ENCODE measurements at places on chromosomes 7 and 10. TPM values are rescaled to one million over a fixed set of nuclear protein-coding genes. Genes with fewer than 3 reads are reported as not detected.

- no peak overlapping the region for H3K27ac ChIP-seq
- H3K36me3 ChIP-seq: no peaks in the 10 kb centered on the region
- no peaks in the 10 kb centered on the region for H3K27me3 ChIP-seq
- no peak overlapping the region for H3K4me3 ChIP-seq
- H3K4me1 ChIP-seq: no peaks in the 10 kb centered on the region
These were observed 85.4 kb upstream of the PHYHIPL start for GRCh38 chr10:59090817-59091622.

DNA sequence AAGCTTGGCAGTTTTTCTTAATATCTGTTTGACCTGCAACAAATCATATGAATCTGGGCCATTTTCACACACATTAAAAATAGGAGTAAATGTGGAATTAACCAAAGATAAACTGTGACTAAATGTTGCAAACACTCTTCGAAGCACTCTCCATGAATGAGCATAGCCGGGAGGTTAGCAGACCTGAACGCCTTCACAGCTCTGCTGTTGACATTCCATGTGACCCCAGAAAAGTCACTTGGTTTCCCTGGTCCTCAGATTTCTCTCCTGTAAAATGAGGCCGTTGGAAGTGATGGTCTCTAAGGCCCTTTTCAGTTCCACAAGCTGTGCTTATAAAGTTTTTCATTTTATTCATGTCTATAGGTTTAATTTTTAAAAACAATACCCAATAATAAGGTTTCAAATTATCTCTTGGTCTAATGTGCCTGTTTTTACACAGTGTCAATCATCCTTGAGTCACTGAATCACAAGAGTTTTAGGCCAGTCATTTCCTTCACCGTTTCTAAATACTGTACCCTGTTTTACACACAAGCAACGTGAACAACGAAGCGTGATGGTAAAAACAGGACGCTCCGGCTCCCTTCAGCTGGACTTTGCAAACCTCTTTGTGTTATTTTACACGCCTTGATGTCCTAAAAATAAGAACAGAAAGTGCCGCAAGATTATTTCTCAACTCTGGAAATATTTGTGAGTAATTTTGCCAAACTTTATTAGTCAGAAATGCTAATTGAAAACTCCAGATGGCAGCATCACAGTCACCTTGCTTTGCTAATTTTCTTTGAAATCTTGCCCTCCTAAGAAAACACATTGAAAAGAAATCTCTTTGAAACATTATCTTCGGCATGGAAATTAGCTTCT is 38.6 kb upstream of the MET start:
- H3K36me3 ChIP-seq: no peaks in the 10 kb centered on the region
- no peaks in the 10 kb centered on the region for H3K27me3 ChIP-seq
- no peak overlapping the region for H3K4me3 ChIP-seq
- H3K4me1 ChIP-seq: peaks cover 26% of the 10 kb centered on the region

GRCh38 chr10:44382981-44383748 is 1.7 kb downstream of the CXCL12 start:
- no peaks in the 10 kb centered on the region for H3K36me3 ChIP-seq
- H3K4me1 ChIP-seq: peaks cover 7% of the 10 kb centered on the region
- no peak for DNase-seq

- H3K27me3 ChIP-seq: no peaks in the 10 kb centered on the region
- no peak overlapping the region for H3K4me3 ChIP-seq
- H3K36me3 ChIP-seq: no peaks in the 10 kb centered on the region
- H3K27ac ChIP-seq: no peak overlapping the region
- no peak for DNase-seq
These were observed 603.6 kb downstream of the CNTNAP2 start for GRCh38 chr7:146720195-146720594.

DNA sequence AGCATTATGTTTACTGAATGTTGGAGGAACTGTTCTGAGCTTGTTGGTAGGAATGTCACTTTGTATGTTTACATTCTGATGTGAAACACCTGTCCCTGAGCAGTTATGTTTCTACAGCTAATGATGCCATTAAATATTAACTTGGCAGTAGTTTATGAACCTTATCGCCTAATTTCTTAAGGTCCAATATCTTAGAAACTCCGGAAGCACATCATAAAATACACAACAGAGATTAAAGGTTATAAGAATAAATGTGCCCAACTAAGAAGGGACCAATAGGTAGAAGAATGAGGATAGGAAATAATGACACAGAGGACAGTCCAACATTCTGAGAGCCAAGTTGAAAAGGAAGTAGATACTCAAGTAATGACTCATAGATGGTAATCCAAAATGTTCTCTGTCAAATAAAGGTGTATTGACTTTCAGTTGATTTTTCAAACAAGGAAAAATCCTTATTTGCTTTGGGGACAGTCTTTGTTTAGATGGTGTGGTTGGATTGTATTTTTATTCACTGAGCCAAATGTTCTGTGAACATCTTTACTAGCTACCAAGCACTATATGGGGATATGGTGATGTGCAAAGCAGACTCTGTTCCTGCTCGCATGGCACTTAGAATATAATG is 31.9 kb downstream of the LCOR start:
- peaks cover 52% of the 10 kb centered on the region for H3K4me1 ChIP-seq
- peak overlapping the region; percentile 71 for H3K27ac ChIP-seq
- no peaks in the 10 kb centered on the region for H3K27me3 ChIP-seq
- peaks cover 42% of the 10 kb centered on the region for H3K36me3 ChIP-seq
- H3K4me3 ChIP-seq: peak overlapping the region; percentile 5

DNA sequence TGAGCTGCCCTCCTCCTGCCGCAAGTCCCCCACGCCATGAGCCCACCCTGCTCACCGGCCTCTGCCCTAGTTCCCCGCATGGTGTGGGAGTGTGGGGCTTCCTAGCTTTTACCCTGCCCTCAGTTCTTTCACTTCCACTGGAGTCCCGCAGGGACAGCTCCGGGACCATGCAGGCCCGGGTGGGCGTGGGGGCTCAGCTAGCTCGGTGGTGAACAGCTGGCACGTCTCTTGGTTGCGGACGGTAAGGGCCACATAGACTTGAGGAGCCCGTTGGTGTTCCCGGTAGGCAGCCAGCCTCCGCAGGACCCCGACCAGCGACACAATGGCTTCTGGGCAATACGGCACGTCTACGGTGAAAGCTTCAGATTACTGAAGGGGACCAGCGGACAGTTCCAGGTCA is 108.9 kb upstream of the CCZ1B start:
- H3K4me1 ChIP-seq: no peaks in the 10 kb centered on the region
- H3K4me3 ChIP-seq: no peak overlapping the region
- no peak for DNase-seq
- no peaks in the 10 kb centered on the region for H3K36me3 ChIP-seq
- no peak overlapping the region for H3K27ac ChIP-seq

DNA sequence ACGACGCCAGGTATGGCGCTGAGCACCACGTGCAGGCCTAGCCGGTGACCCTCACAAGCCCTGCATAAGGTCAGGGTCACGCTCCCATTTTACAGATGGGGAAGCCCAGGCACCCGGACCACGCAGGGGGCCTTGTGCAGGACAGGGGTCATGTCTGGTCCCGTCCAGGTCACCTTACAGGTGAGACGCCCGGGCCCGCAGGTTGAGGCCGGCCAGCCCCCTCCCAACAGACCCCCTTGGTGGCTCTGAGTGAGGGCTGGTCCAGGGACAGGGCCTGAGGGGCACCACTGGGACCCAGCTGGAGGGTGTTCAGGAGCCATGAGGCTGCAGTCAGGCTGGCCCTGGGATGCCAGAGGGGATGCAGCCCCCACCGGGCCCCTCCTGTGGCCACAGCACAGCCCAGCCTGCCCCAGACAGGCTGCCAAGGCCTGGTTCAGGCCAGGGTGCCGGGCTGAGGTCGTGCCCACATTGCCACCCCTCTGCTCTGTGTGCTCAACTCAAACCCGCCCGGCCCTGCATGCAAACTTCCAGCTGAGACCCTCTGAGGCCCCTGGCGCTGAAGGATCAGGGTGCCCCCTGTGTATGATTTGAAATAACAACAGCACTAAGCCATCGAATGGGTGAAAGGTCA is 69.0 kb downstream of the PWWP2B start:
- H3K4me3 ChIP-seq: no peak overlapping the region
- peaks cover 7% of the 10 kb centered on the region for H3K27me3 ChIP-seq
- no peak overlapping the region for H3K27ac ChIP-seq
- H3K4me1 ChIP-seq: peaks cover 3% of the 10 kb centered on the region
- no peaks in the 10 kb centered on the region for H3K36me3 ChIP-seq

DNA sequence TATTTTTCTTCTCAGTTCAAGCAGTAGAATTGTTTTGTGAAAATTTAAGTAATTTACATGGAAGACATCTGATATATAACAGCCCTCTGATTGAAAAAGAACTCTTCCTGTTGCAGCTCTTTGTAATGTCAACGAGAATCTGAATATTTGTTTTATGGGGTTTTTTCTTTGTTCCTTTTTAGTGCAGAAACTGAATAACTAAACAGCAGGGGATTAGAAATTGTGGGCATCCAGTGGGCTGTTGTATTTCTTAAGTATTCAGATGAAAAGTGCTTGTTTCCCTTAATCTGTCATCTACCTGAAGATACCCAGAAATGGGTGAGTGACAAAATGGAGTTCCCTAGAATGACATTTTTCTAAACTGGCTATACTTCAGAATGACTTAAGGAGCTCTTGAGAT is 7.4 kb downstream of the ARL4A start:
- DNase-seq: no peak
- H3K27me3 ChIP-seq: no peaks in the 10 kb centered on the region
- H3K27ac ChIP-seq: no peak overlapping the region
- H3K4me1 ChIP-seq: peaks cover 7% of the 10 kb centered on the region

GRCh38 chr7:150753826-150754603 is 16.8 kb downstream of the GIMAP5 start:
- no peaks in the 10 kb centered on the region for H3K36me3 ChIP-seq
- H3K4me3 ChIP-seq: no peak overlapping the region
- H3K27ac ChIP-seq: no peak overlapping the region
- DNase-seq: no peak
- peaks cover 11% of the 10 kb centered on the region for H3K27me3 ChIP-seq

DNA sequence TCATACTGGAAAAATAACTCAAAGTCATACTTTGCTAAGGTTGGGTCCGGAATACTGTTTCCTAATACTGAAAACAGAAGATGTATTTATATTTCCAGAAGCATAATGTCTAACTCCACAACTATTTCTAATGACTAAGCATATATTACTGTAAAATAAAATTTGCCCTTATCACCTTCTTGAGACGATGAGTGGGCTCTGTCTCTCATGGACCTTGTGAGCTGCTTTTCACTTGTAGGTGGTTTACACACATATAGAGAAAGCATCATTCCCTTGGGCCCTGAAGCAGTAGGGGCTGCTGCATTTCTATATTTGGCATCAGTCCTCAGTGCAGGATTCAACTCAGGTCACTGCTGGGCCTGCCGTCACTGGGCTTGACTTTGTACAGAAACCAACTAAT is 10.7 kb upstream of the FAM13C start:
- H3K27me3 ChIP-seq: peaks cover 4% of the 10 kb centered on the region
- no peak for DNase-seq
- no peak overlapping the region for H3K4me3 ChIP-seq
- no peak overlapping the region for H3K27ac ChIP-seq

- H3K27ac ChIP-seq: no peak overlapping the region
- H3K27me3 ChIP-seq: no peaks in the 10 kb centered on the region
- H3K36me3 ChIP-seq: no peaks in the 10 kb centered on the region
- H3K4me1 ChIP-seq: no peaks in the 10 kb centered on the region
These were observed 165.3 kb downstream of the AGMO start for GRCh38 chr7:15396210-15397158.

DNA sequence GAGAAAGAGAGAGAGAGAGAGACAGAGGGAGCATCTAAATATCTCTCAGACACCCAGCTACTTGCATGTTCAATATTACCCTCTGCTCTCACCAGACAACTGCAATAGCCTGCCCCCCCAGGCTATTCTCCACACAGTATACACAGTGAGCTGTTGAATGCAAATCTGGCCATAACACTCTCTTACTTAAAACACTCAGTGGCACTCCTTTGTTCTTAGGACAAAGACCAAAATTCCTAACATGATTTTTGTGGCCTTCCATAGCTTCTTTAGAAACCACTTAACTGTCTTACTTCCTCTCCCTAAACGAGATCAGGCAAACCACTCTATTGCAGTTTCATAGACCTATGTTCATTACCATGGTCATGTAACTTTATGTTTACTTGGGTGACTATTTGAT is 903.6 kb upstream of the AUTS2 start:
- H3K27ac ChIP-seq: no peak overlapping the region
- no peaks in the 10 kb centered on the region for H3K36me3 ChIP-seq
- DNase-seq: no peak
- no peaks in the 10 kb centered on the region for H3K4me1 ChIP-seq

- no peaks in the 10 kb centered on the region for H3K4me1 ChIP-seq
- no peaks in the 10 kb centered on the region for H3K27me3 ChIP-seq
- H3K36me3 ChIP-seq: no peaks in the 10 kb centered on the region
- H3K4me3 ChIP-seq: no peak overlapping the region
These were observed 127.9 kb downstream of the CPED1 start for GRCh38 chr7:121116396-121116795.

- no peak overlapping the region for H3K27ac ChIP-seq
- no peaks in the 10 kb centered on the region for H3K36me3 ChIP-seq
- no peak for DNase-seq
- H3K4me3 ChIP-seq: no peak overlapping the region
- H3K27me3 ChIP-seq: peaks cover 5% of the 10 kb centered on the region
These were observed 114.9 kb downstream of the IPMK start for GRCh38 chr10:58152673-58153263.

DNA sequence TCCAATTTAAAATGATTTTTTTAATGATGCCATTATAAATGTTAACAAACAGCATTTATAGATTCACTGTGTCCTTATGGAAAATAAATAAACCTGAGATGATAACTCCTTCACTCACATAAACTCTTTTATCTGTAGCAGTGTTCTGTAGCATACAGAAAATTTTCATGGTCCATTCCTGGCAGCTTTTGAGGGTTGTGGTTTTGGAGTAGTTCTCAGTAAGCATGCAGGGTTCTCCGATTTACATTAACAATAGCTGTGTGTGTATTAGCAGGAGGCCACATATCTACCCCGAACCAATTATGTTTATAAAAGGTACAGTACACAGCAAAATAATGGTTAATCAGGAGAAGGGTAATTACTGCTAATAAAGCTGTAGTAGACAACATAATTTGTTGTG is 162.7 kb downstream of the CDCA7L start:
- DNase-seq: no peak
- no peak overlapping the region for H3K27ac ChIP-seq
- no peaks in the 10 kb centered on the region for H3K36me3 ChIP-seq
- no peaks in the 10 kb centered on the region for H3K4me1 ChIP-seq

GRCh38 chr10:104424719-104425118 is 71.1 kb downstream of the CFAP58 start:
- H3K4me1 ChIP-seq: no peaks in the 10 kb centered on the region
- H3K4me3 ChIP-seq: no peak overlapping the region
- H3K36me3 ChIP-seq: no peaks in the 10 kb centered on the region
- no peak for DNase-seq
- no peaks in the 10 kb centered on the region for H3K27me3 ChIP-seq

DNA sequence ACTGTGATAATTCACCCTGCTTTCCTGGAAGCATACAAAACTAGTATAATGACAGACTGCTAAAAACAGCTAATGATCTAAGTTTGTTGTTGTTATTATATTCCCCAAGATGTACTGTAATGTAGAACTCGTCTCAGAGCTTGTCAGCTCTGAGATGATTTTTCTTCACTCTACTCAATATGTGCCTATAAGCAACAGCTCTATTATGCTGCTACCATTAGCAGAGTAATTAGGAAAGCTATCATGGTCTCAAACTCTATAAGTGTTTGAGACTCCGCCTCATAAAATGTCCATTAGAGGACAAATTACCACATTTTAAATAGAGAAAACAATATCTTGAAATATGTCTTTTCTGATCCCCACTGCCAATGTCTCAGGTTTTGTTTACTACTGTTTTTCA is 476.5 kb upstream of the PCDH15 start:
- no peak for DNase-seq
- no peak overlapping the region for H3K4me3 ChIP-seq
- no peak overlapping the region for H3K27ac ChIP-seq
- no peaks in the 10 kb centered on the region for H3K27me3 ChIP-seq

Gene LRRC17
- 0.34 TPM for total RNA-seq

Gene PNLIPRP3
- total RNA-seq: not detected

Gene PPP1R9A
- 1.5 TPM for total RNA-seq

Gene SPDYE8
- not detected for total RNA-seq

Gene STOX1
- 0.10 TPM for total RNA-seq

Gene CLCN1
- not detected for total RNA-seq

All from activated B cell treated with CpG ODN at 0.5 μM for 24 hours (primary cell).